ENCODE measurements at places on chromosomes 11 and 22. TPM values are rescaled to one million over a fixed set of nuclear protein-coding genes. Genes with fewer than 3 reads are reported as not detected.

DNA sequence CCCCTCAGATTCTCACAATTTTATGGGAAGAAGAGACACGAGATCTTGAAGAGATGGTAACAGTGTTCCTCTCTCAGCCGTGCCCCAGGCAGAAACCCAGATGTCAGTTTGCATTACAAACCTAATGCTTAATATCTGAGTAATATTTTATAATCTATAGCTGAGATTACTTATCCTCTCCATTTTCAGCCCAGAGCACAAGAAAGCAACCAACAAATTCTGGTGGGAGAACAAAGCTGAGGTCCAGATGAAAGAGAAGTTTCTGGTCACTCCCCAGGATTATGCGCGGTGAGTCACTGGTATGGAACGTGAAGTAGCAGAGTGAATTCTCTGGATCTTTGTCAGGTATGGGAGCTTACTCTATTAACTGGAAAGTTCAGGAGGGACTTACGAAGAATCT is 884 bp downstream of the CENATAC start:
- peak overlapping the region; percentile 96 for H3K27ac ChIP-seq
- peaks cover 37% of the 10 kb centered on the region for H3K4me1 ChIP-seq
- H3K4me3 ChIP-seq, result peak overlapping the region; percentile 90
- peaks cover 47% of the 10 kb centered on the region for H3K36me3 ChIP-seq
- no peak for DNase-seq
- no peaks in the 10 kb centered on the region for H3K27me3 ChIP-seq

DNA sequence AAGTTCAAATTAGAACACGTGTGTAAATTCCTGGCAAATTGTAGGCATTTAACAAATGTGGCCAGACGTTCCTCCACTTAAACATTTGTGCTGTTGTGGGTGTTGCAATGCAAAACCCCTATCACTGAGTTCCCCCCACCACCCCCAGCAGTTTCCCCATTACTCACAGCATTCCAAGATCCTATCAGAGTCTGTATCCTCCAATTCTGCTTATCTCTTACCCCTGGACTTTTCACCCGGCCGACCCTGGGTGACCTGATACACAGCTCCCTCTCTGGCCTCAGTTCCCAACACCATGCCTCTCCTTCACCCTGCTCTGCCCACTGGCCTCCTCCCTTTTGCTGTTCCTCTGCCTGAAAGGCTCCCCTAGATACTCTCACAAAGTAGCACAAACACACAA is 31.4 kb upstream of the AQP11 start:
- no peaks in the 10 kb centered on the region for H3K4me1 ChIP-seq
- DNase-seq, result no peak
- no peak overlapping the region for H3K4me3 ChIP-seq
- H3K27me3 ChIP-seq, result no peaks in the 10 kb centered on the region
- H3K27ac ChIP-seq, result no peak overlapping the region

DNA sequence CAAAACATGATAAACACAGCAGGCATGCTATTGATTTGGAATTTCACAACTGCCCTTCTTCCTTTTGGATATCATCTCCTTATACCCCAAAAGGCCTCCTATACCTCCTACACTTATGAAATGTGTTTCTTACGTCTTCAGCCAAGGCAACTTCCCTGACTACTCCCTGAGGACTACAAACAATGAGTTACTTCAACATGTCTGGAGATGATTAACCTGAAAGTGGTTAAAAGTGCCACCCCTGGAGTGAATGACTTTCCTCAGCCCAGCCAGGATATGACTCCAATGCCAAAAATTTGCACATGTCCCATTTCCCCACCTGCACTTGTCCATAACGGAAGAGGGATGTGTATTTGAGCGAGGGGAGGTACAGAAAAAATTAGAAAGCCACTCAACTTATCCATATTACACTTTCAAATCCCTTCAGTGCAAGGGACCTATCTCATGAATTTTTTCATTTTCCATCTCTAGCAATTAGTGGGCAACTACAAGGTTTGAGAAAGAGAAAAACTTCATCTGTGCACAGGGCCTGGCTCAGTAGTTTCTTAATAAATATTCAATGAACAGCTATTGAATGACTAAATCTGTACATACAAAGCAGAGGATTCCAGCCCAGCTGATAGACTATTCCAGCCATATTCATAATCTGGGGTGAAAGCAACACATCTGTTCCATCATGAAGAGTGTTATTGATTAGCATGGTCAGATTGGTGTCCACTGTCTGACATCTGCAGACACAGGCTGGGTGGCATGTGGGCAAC is 36.8 kb downstream of the KIRREL3 start:
- no peak for DNase-seq
- no peaks in the 10 kb centered on the region for H3K27me3 ChIP-seq
- H3K4me3 ChIP-seq, result no peak overlapping the region

DNA sequence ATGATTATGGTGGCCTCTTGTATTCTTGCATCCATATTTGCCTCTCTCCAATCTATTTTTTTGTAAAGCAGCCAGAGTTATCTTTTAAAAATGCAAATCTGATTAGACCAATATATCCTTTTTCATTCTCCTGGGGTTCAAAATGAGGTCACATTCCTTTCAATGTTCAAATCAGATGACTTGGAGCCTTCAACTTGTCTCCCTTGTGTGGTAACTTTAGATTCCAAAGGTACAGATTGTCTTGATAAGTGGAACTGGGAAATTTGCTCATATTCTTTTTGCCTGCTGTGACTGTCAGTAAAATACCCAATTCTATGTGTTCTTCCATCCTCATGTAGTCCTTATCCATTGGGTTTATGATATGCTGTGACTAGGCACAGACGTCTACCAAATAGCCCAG is 15.1 kb upstream of the CAPRIN1 start:
- no peaks in the 10 kb centered on the region for H3K27me3 ChIP-seq
- no peak overlapping the region for H3K4me3 ChIP-seq
- no peaks in the 10 kb centered on the region for H3K4me1 ChIP-seq
- no peak for DNase-seq

GRCh38 chr11:64120951-64121569 is 44.9 kb downstream of the MACROD1 start:
- DNase-seq, result no peak
- no peak overlapping the region for H3K4me3 ChIP-seq
- no peaks in the 10 kb centered on the region for H3K36me3 ChIP-seq
- no peaks in the 10 kb centered on the region for H3K27me3 ChIP-seq
- H3K27ac ChIP-seq, result no peak overlapping the region

GRCh38 chr11:59676205-59676604 is 7.4 kb upstream of the PATL1 start:
- no peak overlapping the region for H3K4me3 ChIP-seq
- H3K36me3 ChIP-seq, result no peaks in the 10 kb centered on the region
- no peak overlapping the region for H3K27ac ChIP-seq
- no peaks in the 10 kb centered on the region for H3K4me1 ChIP-seq
- H3K27me3 ChIP-seq, result no peaks in the 10 kb centered on the region

GRCh38 chr22:30866216-30866615 is 102.4 kb downstream of the MORC2 start:
- H3K36me3 ChIP-seq, result peaks cover 5% of the 10 kb centered on the region
- no peak overlapping the region for H3K4me3 ChIP-seq
- no peak for DNase-seq
- no peak overlapping the region for H3K27ac ChIP-seq
- no peaks in the 10 kb centered on the region for H3K4me1 ChIP-seq

Gene CPT1A
- total RNA-seq, result 100 TPM

DNA sequence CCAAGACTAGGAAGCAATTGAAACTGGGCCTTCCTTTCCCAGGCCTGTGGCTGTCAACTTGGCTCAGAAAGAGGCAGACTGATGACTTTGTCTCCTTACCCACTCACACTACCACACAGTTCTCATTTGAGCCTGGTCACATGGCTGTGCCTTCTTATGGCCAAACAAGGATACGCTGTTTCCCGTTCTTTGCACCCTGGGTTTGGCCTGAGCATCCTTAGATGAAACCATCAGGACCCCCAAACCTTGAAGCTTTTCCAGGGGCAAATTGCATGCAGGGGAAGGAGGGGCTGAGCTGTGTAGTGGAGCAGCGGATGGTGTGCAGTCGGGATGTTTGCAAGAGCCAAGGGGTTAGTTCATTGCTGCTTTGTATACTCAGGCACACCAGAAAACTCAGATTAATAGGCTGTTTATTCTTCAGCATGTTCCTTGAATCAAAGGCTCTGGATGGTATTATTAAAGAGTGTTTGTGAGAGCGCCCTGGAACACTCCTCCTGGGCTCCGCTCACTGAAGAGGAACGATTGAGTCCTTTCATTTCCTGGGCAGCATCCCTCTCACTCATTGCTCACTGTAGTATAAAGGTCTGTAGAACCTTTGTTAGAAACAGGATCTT is 69.8 kb downstream of the ARFGAP2 start:
- no peak overlapping the region for H3K27ac ChIP-seq
- H3K4me3 ChIP-seq, result no peak overlapping the region
- DNase-seq, result no peak
- no peaks in the 10 kb centered on the region for H3K36me3 ChIP-seq
- no peaks in the 10 kb centered on the region for H3K27me3 ChIP-seq
